ENCODE measurements at places on chromosomes 1 and 21. TPM values are rescaled to one million over a fixed set of nuclear protein-coding genes. Genes with fewer than 3 reads are reported as not detected.

Gene CYYR1
- 2.4 TPM for total RNA-seq

Gene FAM177B
- total RNA-seq, result not detected

Gene S100A7A
- not detected for total RNA-seq

Gene IL10
- total RNA-seq, result not detected

Gene NMNAT2
- 7.8 TPM for total RNA-seq

Gene SFT2D2
- total RNA-seq, result 29.7 TPM

Gene SRM
- 52.1 TPM for total RNA-seq

Gene ZYG11A
- 0.10 TPM for total RNA-seq

Gene CCDC27
- not detected for total RNA-seq

Gene FCGR2B
- total RNA-seq, result not detected

Gene CHIA
- not detected for total RNA-seq

Gene SLC25A24
- 58.9 TPM for total RNA-seq

Gene KRTAP11-1
- not detected for total RNA-seq

Gene HTR6
- total RNA-seq, result 0.10 TPM

Gene SORT1
- 69.7 TPM for total RNA-seq

Gene ADCY10
- not detected for total RNA-seq

Gene SLC44A3
- total RNA-seq, result 2.2 TPM

Gene MAP10
- 2.2 TPM for total RNA-seq

Gene RAB7B
- 9.0 TPM for total RNA-seq

Gene CFHR2
- not detected for total RNA-seq

Gene TFF2
- total RNA-seq, result not detected

Gene DNAH14
- total RNA-seq, result 25.2 TPM

Gene RUNX1
- 221 TPM for total RNA-seq

Gene AP4B1
- 13.1 TPM for total RNA-seq

Data from myocyte (in vitro differentiated cells).